Lower leg skin (tissue), 4 donors: ENCODE measurements at places on chromosomes 7 and 10. TPM values are rescaled to one million over a fixed set of nuclear protein-coding genes. Genes with fewer than 3 reads are reported as not detected.

SDK1 gene
- 7.2 TPM for total RNA-seq

DNA sequence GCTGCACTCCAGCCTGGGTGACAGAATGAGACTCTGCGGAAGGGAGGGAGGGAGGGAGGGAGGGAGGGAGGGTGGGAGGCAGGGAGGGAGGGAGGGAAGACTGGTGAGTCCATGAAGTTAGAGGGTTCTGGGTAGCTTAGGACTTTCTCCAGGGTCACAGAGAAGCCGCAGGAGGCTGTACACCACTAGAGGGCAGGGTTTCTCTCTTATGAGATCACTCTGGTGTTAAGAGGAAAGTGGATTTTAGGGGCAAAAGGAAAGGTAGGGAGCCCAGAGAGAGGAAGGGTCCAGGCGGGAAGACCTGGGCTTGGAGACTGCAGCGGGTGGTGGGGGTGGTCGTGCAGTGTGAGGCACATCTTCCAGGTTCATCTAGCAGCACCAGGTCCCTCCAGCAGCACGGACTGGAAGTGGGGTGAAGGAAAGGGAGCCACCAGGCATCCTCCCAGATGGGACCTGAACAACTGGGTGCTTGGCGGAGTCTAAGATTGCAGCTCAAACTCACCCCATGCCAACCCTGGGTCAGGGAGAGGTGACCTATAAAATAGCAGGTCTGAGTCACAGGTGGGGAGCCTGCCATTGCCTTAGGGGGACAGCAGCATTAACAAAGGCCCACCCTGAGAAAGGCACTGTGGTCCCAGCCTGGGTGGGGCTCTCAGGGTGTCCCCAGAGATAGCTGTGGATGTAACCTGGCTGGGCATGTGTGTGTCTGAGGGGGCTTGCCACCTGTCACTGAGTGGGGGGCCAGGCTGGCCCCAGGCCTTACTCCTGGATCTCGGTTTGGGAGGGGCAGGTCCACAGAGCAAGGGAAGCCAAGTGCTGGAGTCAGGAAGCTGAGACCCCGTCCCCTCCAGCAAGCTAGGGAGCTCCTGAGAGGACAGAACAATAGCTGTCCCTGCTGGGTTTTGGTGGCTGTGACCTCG is 48.5 kb upstream of the SLC29A3 start:
- DNase-seq = peak; percentile 31

GRCh38 chr10:30662814-30663213 is 33.3 kb upstream of the LYZL2 start:
- DNase-seq = no peak

NPC1L1 gene
- total RNA-seq = 0.08 TPM

SRGN gene
- total RNA-seq = 25.8 TPM

TMEM236 gene
- 0.95 TPM for total RNA-seq

PDE1C gene
- total RNA-seq = 0.53 TPM

MYOF gene
- total RNA-seq = 88.5 TPM

AUTS2 gene
- 41.1 TPM for total RNA-seq

DNA sequence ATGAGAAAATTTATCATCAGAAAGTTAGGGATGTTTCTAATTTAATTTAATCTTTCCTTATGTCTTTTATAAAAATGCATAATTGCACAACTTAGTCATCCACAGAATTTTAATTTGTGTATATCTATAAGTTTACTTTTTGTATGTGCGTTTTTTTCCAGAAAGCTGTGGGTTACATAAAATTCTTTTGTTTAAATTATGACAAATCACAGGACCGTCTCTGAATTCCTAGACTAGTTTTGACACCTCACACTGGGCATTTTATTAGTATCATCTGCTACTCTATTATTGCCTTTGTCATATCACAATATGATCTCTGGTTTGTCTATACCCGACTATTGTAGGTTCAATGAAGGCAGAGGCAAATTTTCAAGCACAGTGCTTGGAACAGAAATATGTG is 482.4 kb upstream of the SEMA3D start:
- DNase-seq = no peak

- no peak for DNase-seq
These were observed 342.2 kb upstream of the MKI67 start for GRCh38 chr10:128468462-128468861.

PRR15 gene
- total RNA-seq = 0.15 TPM

DNA sequence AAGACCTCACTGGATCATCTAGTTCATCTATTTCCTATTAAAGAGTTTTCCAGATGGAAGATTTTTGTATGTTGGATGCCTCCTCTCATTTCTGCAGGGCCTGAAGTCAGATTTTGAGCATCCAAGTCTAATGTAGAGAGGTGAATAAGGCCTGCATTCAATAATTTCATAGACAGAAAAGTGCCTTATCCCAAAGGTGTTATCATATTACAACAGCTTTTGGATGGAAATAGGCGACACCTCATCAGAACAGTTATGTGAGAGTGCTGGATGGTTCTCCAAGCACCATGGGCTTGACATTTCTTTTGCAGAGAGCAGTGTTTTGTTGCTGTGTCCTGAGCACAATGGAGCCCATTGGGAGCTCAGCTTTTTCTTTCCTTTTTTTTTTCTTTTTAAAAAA is 162.4 kb upstream of the MEOX2 start:
- no peak for DNase-seq

DNA sequence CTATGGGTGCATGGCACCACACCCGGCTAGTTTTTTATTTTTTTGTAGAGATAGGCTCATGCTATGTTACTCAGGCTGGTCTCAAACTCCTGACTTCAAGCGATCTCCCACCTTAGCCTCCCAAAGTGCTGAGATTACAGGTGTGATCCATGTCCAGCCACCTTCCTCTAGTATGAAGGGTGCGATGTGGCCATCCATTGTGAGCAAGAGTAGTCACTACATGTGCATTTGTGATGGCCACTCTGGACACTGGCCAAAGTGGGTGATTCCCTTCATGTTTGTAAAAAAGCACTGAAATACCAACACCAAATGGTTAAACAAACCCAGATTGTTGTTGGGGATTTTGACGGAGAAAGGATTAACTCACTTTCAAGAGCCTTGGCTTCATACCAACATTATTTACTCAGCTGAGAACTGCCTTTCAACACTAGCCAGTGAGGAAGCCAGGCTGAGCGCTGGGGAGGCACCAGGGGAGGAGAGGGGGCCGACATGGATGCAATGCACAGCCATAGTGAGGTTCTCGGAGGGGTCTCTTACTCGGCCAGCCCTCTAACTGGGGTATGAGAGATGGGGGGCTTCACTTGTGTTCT is 198.1 kb upstream of the LYZL2 start:
- DNase-seq = no peak

NCF1 gene
- total RNA-seq = 1.2 TPM

ZDHHC4 gene
- 20.7 TPM for total RNA-seq

GRCh38 chr7:75637854-75638593 is 100.7 kb downstream of the HIP1 start:
- no peak for DNase-seq

HKDC1 gene
- total RNA-seq = not detected

OPALIN gene
- total RNA-seq = not detected

DNA sequence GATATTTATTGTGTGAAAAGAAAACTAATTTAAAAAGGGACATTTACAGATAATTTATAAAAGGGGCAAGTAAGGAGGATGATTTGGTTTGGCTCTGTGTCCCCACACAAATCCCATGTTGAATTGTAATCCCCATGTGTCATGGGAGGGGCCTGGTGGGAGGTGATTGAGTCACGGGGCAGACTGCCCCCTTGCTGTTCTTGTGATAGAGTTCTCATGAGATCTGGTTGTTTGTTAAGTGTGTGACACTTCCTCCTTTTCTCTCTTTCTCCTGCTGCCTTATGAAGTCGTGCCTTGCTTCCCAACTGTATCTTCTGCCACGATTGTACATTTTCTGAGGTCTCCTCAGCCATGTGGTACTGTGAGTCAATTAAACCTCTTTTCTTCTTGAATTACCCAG is 171.0 kb upstream of the SEMA3E start:
- no peak for DNase-seq

GRM8 gene
- 0.45 TPM for total RNA-seq

DNA sequence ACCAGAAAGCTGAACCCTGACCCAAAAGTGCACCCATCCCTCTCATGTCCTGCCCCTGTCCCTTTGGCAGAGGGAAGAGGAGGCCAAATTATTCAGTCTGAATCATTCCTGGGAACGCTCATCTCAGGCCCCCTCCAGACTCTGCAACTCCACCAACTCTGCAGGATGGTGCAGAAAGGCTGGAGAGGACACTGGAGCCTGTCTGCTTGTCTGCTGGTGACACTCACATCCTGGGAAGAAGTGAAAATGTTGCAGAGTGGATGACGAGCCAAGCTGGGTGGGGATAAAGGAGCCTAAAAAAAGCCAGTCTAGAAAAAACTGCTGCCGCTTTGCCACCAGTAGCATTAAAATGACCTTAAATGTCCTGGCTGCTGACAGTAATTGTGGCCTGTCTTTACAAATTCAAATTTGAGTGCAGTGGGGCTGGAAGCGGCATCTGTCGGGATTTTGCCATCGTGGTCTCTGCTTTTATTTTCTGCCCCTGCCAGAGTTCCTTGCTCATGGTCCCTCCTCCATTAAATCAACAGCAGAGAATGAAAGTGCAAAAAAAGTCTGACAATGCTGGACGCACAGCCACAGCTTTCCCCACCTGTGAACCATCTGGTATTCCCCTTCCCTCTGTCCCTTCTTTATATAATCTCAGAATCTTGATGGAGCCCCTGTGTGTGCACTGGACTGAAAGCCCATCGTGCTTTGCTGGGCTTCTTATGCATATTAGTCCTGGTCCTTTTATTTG is 63.9 kb downstream of the STK17A start:
- DNase-seq = no peak

DNA sequence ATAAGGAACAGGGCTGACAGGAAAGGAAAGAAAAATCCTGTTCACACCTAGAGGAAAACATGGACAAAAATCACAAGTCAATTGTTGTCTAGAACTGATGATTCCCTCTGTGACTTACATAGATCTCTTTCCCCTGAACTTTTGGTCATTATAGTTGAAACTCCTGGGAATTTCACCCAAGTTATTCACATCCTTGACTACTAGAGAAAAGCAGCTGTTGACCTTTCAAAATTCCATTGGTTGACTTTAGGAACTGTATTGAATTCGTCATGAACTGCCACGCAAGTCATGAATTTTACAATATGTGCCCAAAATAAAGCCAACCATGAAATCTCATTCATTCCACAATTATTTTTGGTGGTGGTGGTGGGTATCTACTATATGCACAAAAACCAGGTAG is 104.3 kb downstream of the UBE2H start:
- DNase-seq = no peak

- DNase-seq = no peak
These were observed 94.0 kb downstream of the AKR1D1 start for GRCh38 chr7:138170298-138170697.

DNA sequence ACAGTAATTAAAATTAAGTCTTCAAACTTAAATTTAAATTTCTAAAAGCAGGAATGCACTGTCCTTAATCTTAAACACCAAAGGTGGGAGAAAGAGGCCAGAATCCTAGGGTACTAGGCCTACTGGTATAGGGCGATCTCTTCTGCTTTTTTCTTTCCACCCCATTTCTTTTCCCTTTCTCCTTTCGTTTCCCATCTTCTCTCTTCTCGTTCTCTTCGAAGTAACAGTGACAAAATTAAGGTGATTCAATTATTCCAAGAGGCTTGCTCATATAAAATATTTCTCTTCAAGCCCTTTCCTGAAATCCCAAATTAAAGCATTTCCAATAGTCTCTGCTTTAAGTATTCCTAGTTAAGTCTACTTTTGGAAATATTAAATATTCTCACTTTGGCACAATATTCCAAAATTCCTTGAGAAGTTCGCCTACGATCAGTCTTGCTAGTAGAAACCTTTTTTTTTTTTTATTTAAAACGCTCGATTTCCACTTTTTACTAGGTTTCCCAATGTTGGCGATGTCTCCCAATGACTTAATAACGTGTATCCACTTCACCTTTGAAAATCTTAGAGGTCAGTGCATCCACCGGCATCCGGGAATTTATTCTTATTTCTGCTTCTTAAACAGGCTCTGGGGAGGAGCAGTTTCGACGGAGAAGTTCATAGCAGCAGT is 765 bp upstream of the LCOR start:
- no peak for DNase-seq

HELLS gene
- 9.5 TPM for total RNA-seq

- no peak for DNase-seq
These were observed 259.0 kb downstream of the CXCL12 start for GRCh38 chr10:44125879-44126278.

OR2A1 gene
- total RNA-seq = 0.59 TPM

- DNase-seq = no peak
These were observed 284.9 kb upstream of the AOAH start for GRCh38 chr7:37009125-37009675.

- no peak for DNase-seq
These were observed at the start of gene NKX2-3 for GRCh38 chr10:99532687-99533495. TSS of gene NKX2-3 (plus strand) at chr10:99532942. CDS start at chr10:99533132, 190 bp downstream.

DNA sequence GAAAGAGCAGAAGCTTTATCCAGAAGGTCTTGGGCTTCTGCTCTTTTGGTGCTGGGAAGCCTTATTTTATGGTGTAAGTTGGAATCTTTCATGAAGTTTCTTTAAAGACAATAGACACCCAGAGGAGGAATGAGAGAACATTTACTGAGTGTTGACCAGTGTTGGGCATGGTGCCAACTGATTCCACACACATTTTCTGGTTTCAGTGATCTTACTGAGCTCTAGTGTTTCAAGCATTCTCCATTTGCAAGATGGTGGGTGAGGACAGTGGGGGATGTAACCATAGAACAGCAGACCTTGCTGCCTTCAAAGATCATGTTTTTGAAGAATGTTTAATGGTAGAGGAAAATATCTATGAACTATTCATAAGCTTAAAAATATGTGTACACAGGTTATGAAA is 114.6 kb downstream of the LRMDA start:
- DNase-seq = no peak

INSYN2A gene
- not detected for total RNA-seq

NHLRC2 gene
- total RNA-seq = 31.3 TPM

DNA sequence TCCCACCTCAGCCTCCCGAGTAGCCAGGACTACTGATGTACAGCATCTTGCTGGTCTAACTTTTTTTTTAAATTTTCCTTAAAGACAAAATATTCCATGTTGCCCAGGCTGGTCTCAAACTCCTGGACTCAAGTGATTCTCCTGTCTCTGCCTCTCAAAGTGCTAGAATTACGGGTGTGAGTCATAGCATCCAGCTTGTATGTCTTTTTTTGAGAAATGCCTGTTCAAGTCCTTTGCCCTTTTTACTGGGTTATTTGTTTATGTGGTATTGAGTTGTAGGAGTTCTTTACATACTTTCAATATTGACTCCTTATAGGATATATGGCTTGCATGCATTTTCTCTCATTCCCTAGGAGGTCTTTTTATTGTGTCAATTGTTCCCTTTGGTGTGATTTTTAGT is 486.4 kb downstream of the MAGI2 start:
- DNase-seq = no peak

GTF2IRD1 gene
- 39.3 TPM for total RNA-seq
